ENCODE measurements at places on chromosomes 5 and 9.

DNA sequence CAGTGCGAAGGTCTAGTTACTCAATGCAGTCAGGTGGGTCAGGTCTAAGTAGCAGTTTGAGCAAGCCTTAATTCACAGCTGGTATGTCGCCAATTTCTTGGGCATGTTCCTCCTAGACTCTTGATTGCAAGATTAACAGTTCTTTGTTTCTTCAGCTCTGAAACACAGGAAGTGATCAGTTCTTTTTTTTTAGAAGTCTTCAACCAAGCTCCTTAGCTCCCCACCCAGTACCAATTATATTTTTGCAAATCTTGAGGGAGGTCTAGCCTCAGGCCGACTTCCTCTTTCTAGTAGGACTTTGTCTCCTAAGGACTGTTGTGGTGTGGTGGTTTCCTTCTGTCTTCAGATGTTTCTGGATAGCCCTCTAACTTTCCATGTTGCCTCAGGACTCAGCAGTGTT lies 2054.2 kb downstream of the MAT2B start:
- ATAC-seq, result no peak

GRCh38 chr5:168666356-168666755 lies 87.2 kb upstream of the PANK3 start:
- no peak for ATAC-seq

DNA sequence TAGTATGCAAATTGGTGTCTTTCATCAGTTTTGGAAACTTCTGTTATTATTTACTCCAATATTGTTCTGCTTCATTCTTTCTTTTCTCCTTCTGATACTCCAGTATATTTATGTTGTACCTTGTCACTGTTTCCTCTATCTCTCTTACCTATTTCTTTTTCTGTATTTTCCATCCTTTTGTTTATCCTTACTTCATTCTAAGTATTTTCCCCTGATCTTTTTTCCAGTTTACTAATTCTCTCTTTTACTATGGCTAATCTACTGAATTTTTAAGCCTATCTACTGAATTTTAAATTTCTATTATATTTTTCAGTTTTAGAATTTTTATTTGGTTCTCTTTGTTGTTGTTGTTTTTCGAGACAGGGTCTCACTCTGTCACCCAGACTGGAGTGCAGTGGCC lies 7.4 kb downstream of the SMIM3 start:
- ATAC-seq, result no peak

GRCh38 chr5:152869971-152870370 lies 464.9 kb upstream of the NMUR2 start:
- no peak for ATAC-seq

DNA sequence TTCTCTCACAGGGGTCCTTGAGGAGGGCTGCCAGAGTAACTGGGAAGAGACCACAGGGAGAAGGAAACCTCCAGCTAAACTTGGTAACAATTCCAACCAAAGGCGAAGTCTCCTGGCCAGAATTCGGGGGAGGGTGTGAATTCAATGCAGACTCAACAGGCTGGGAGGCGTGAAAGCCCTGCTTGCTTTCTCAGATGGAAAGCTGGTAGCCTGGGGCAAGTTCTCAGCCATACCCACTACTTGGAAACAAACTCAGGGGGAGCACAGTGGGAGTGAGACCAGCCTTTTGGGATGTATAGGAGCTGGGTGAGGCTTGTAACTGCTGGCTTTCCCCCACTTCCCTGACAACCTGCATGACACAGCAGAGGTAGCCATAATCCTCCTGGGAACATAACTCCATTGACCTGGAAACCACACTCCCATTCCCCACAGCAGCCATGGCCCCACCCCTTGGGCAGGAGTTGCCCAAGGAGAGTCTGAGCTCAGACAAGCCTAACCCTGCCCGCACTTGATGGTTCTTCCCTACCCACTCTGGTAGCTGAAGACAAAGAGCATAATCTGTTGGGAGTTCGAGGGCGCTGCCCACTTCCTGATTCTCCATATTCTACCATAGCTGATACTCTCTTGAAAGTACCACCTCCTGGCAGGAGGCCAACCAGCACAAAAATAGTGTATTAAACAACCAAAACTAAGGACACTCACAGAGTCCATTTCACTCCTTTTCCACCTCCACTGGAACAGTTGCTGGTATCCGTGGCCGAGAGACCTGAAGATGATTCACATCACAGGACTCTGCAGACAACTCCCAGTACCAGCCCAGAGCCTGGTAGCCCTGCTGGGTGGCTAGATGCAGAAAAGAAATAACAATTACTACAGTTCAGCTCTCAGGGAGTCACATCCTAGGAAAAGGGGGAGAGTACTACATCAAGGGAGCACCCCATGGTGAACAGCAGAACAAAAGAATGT lies 123.8 kb downstream of the FAM170A start:
- ATAC-seq, result no peak

- ATAC-seq, result no peak
Observed at GRCh38 chr5:96563816-96564215, 98.4 kb upstream of the CAST start.

Data from stimulated activated memory B cell treated with anti-CD40 and anti-IgM and Interleukin-4, amounts not matched to agents 10 μg/mL and 1 μg/mL and 100 μg/mL, for 72 hours (primary cell).